ENCODE measurements at places on chromosomes 4 and X. TPM values are rescaled to one million over a fixed set of nuclear protein-coding genes. Genes with fewer than 3 reads are reported as not detected.

GRCh38 chr4:75547647-75548387, 8.0 kb upstream of the ODAPH start:
- no peak overlapping the region for H3K27ac ChIP-seq
- H3K36me3 ChIP-seq = peaks cover 22% of the 10 kb centered on the region
- DNase-seq = no peak
- no peak overlapping the region for H3K4me3 ChIP-seq

DNA sequence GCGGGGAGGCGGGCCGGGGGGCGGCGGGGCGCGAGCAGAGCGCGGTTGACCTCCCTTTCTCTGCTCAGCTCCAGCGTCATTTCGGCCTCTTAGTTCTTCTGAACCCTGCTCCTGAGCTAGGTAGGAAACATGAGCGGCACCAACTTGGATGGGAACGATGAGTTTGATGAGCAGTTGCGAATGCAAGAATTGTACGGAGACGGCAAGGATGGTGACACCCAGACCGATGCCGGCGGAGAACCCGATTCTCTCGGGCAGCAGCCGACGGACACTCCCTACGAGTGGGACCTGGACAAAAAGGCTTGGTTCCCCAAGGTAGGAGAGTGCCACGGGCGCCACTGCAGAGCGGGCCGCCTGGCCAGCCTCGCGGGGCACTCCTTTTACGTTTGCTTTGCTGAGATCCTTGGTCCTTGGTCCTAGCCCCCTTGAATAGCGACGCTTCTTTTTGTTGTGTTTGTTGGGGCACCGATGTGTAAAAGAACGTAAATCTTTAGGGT, at the start of gene HTATSF1:
TSS of gene HTATSF1 (plus strand) at position 37 of the 497 bp plus-strand sequence. CDS start at position 130, 93 bp downstream.
- H3K27me3 ChIP-seq = no peaks in the 10 kb centered on the region
- peaks cover 10% of the 10 kb centered on the region for H3K4me1 ChIP-seq
- peak within 1 kb of the TSS; percentile 93 for H3K27ac ChIP-seq
- H3K36me3 ChIP-seq = peaks cover 15% of the 10 kb centered on the region

DNA sequence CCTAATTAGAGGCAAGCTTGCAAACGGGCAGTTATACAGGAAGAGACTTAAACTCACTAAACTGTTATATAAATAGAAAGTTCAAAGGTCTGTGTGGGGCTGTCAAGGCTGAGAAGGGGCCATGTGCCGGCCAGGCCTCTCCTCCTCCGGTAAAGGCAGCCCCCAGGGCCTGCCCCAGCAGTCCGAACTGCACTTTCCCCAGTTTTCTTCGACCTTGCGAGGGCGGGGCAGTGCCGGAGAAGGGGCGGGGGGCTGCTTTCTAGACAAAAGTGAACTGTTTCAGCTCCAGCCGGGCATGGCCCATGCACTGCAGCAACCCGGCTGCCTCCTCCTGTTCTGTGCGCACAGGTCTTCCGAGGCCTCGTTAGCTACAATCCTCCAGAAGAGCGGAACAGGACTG, 4.1 kb downstream of the AFF2 start:
- H3K4me3 ChIP-seq = no peak overlapping the region
- no peaks in the 10 kb centered on the region for H3K36me3 ChIP-seq
- H3K4me1 ChIP-seq = peaks cover 13% of the 10 kb centered on the region
- peaks cover 14% of the 10 kb centered on the region for H3K27me3 ChIP-seq
- no peak overlapping the region for H3K27ac ChIP-seq

DNA sequence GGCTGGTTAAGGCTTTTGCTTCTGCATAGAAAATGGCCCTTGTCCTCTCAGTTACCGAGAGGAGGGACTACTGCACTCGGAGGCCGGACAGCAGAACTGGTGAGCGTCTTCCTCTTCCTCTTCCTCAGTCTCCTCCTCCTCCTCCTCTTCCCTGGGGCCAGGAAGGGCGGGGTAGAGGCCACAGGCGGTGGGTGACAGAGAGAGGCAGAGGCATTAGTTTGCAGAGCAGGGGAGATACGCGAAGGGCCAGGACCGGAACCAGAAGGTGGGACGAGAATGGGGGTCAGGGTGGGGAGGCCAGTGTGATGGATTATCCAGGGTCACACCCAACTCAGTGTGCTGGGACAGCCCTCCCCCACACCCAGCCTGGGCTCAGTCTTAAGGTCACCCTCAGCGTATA, 14.5 kb downstream of the IQSEC2 start:
- H3K27ac ChIP-seq = no peak overlapping the region
- H3K36me3 ChIP-seq = no peaks in the 10 kb centered on the region
- no peak for DNase-seq

DNA sequence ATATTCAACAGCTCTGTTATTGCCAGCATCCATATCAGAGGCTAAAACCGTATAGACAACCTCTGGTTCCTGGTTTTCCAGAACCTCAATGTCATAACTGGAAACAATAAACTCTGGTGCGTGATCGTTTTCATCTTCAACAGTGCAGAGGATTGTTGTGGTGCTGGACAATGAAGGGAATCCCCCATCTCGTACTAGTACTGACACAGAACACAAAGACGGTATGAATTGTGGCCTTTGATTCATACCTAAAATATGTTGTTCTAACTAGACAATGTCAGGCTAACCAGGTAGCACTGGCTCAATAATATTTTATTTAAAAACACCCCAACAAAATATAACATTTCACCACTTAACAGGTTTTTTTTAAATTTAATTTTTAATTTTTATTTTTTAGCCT, 186.9 kb downstream of the DCHS2 start:
- DNase-seq = no peak
- no peak overlapping the region for H3K27ac ChIP-seq
- no peak overlapping the region for H3K4me3 ChIP-seq

- no peaks in the 10 kb centered on the region for H3K27me3 ChIP-seq
- H3K36me3 ChIP-seq = peaks cover 10% of the 10 kb centered on the region
- H3K4me3 ChIP-seq = no peak overlapping the region
- H3K4me1 ChIP-seq = no peaks in the 10 kb centered on the region
Measured at GRCh38 chr4:139438141-139438540, 15.8 kb upstream of the RAB33B start.

DNA sequence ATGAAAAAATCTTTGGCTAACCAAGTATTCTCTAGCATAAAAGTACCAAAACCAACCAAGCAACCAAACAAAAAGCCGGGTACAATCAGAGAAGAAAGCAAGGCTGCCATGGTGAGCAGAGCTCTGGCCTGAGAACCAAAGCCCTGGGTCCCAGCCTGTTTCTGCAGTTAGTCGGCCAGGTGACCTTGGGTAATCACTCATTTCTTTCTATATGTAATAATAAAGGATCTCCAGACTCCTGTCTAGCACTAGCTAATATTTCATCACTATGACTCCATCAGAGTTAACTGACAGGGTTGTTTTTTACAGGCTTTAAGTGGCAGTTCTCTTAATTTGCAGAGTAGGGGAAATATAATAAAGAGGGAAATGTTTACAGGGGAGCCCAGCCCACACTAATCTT, 34.0 kb upstream of the RASGEF1B start:
- H3K27ac ChIP-seq = peak overlapping the region; percentile 25
- no peaks in the 10 kb centered on the region for H3K4me1 ChIP-seq
- no peak for DNase-seq
- H3K27me3 ChIP-seq = no peaks in the 10 kb centered on the region
- no peak overlapping the region for H3K4me3 ChIP-seq

- no peaks in the 10 kb centered on the region for H3K4me1 ChIP-seq
- no peaks in the 10 kb centered on the region for H3K36me3 ChIP-seq
- no peaks in the 10 kb centered on the region for H3K27me3 ChIP-seq
- no peak for DNase-seq
Measured at GRCh38 chr4:11494232-11494631, 65.5 kb upstream of the HS3ST1 start.

GRCh38 chr4:80074651-80075050, 1.6 kb upstream of the ANTXR2 start:
- peak overlapping the region; percentile 95 for H3K27ac ChIP-seq
- peaks cover 39% of the 10 kb centered on the region for H3K4me1 ChIP-seq
- no peaks in the 10 kb centered on the region for H3K27me3 ChIP-seq
- no peak for DNase-seq

- H3K36me3 ChIP-seq = no peaks in the 10 kb centered on the region
- H3K27ac ChIP-seq = no peak overlapping the region
- no peak overlapping the region for H3K4me3 ChIP-seq
- H3K4me1 ChIP-seq = no peaks in the 10 kb centered on the region
- DNase-seq = no peak
Measured at GRCh38 chr4:45897946-45898585, 225.8 kb downstream of the GABRG1 start.

- H3K4me3 ChIP-seq = no peak overlapping the region
- no peak for DNase-seq
- H3K27me3 ChIP-seq = no peaks in the 10 kb centered on the region
- no peaks in the 10 kb centered on the region for H3K36me3 ChIP-seq
- H3K27ac ChIP-seq = no peak overlapping the region
- no peaks in the 10 kb centered on the region for H3K4me1 ChIP-seq
Measured at GRCh38 chr4:47612116-47613023, 127.3 kb downstream of the ATP10D start.

AKAP14 gene
- total RNA-seq = not detected

Measured in esophagus muscularis mucosa (tissue), 4 donors.